Jurkat, Clone E6-1 (cell line): ENCODE measurements at places on chromosomes 7 and 10.
A peak's percentile ranks its signal among the peaks of the same experiment; 100 is the strongest.

DNA sequence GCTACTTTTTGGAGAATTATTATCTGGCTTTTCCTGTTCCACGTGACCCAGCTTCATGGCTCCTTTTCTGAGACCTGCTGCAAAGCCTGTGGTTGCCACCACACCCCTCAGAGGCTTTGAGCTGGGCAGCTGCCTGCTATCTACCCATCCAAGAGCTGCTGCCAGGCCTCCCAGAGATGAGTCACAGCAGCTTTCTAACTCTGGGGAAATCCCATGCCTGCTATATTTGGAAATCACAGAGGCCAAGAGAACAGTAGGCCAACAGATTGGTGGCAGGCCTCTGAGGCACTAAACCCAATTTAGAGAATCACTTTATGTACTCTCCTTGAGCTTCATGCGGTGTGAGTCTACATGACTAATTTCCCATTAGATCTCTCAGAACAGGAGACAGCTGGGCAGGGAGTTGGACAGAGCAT is 35.2 kb downstream of the SGCE start:
- DNase-seq: peak; percentile 5

GRCh38 chr7:105013816-105014692 is at the start of gene KMT2E:
Gene KMT2E (plus strand): TSS chr7:105014205. CDS start chr7:105040953, 26,748 bp downstream.
- peak; percentile 79 for DNase-seq

GRCh38 chr7:900331-901040 is 24.1 kb downstream of the GET4 start:
- no peak for DNase-seq

DNA sequence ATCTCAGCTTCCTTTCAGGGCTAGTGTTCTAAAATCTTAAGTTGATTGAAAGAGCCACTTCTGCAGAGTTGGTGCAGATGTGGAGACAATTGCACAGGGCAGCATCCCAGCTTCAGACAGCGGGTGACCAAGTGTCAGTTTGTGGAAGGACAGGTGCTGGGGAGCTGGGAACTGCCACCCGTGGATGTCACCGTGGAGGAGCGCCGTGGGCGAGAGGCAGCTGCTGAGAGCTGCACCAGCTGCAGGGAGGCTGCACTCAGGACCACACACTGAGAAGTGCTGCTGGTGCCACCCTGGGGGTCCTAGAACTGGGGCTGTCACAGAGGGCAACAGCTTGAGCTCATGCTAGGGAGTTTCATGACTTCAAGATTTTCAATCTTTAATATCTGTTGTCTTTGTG is 543.0 kb upstream of the FZD8 start:
- no peak for DNase-seq

GRCh38 chr7:33698692-33699128 is 206.6 kb upstream of the BMPER start:
- DNase-seq: no peak

DNA sequence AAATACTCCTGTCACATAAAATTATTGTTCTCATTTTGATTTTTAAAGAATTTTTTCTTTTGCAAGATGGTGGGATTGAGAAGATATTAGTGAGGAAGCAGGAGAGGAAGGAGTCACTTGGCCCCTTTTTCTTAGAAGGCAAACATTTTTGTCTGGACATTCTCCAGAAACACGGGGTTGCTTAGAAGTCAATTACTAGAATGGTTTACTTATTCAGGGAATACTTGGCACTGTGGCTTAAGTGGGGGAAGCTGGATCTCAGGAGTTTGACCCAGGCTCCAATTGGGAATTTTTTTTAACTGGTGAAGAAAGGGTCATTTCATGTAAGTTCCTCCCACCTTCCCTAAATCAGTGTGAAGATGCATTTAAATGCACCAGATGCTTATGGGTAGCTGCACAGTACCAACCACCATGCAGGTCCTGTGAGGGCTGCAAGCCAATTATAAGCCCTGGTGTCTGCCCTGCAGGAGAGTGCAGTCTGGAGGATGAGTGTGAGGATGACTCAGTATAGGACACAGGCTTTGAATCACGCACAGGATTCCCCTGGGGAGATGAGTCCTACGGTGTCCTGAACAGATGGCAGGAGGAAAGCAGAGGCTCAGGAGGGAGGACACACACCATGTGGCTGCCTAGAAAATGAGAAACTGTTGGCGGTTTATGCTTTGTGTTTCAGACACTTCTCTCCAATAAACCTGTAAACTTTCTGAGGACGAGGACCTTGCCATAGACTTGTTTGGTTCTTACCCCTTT is 299.1 kb downstream of the PLXNA4 start:
- DNase-seq: no peak

- DNase-seq: no peak
Measured at GRCh38 chr10:70057306-70057705, 4.7 kb downstream of the MACROH2A2 start.

- no peak for DNase-seq
Measured at GRCh38 chr10:19958787-19959186, 142.6 kb downstream of the PLXDC2 start.

DNA sequence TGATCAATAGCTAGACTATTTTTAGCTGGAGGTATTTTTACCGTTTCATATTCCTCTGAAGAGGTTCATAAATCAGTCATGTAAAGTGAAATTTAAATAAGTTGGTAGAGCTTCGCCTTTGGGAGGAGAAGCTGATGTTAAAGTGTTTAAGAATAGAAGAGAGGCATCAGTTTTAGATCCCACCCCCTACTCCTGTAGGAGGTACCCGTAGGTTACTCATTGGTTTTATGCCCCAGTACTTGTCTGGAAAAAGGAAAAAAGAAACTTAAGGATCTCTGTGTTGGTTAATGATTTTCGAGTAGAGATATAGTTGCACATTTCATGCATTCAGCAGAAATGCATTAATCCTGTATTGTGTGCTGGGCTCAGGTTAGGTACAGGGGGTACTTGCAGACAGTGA is 8.7 kb downstream of the ZNF365 start:
- DNase-seq: no peak

- DNase-seq: no peak
Measured at GRCh38 chr7:18117482-18117881, 89.8 kb upstream of the PRPS1L1 start.

DNA sequence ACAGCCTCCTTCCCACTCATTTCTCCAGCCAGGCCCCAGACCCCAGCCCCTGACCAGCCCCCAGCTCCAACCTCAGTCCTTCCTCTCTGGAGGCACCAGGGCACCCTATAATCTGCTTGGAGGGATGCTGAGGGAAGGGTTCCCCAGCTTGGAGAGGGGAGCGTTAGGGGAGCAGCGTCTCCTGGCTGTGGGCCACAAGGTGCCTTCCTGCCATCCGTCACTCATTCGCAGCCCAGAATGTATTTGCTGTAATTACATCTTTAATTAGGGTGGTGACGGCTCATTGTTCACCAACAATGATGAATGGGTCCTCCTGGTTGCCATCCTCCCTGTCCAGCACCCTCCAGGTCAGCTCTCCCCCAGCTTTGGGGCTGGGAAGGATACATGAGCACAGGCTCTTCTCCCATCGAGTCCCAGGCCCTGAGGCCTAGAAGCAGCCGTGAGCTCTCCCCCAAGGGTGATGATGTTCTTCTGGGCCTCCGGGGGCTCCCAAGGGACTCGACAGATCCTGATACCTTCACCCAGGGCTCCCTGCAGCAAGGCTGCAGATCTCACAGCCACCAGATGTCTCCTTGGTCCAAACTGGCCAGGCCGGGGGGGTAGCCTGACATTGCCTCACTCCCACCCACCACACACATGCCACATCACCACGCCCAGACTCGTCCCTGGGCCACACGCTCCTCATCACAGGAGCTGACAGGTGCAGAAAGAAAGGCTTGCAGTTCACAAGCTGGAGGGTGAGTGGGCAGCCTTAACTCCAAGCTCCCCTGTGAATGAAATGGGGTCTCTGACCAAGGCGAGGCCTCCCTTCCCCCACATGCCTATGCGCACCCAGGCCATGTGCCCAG is 26.8 kb downstream of the POLL start:
- no peak for DNase-seq

DNA sequence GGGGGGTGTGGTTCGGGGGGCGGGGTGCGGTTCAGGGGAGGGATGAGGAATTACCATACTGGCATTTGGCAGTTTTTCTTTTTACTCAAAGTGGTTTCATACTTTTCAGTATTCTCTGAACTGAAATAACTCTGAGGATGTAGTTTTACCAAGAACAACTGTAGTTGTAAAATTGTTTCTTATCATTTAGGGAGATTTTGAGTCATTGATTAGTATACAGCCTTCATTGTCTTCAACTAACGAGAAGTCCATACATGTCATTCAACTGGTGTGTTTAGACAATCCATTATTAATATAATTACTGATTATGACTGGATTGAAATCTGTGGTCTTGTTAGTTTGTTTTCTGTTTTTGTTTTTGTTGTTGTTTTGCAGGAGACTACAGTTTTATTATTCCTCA is 40.8 kb downstream of the COPG2 start:
- DNase-seq: no peak

- peak; percentile 18 for DNase-seq
Measured at GRCh38 chr10:49558190-49558589, 19.3 kb upstream of the ERCC6 start.

GRCh38 chr7:139334399-139335150 is 6.6 kb upstream of the FMC1 start:
- no peak for DNase-seq
